ENCODE measurements at places on chromosomes 2 and 18. TPM values are rescaled to one million over a fixed set of nuclear protein-coding genes. Genes with fewer than 3 reads are reported as not detected.

Gene SGPP2
- 0.08 TPM for polyA plus RNA-seq

Gene IMPA2
- 65.3 TPM for polyA plus RNA-seq

Gene CNDP1
- not detected for polyA plus RNA-seq

Gene CFAP53
- 0.55 TPM for polyA plus RNA-seq

Gene CRYBA2
- polyA plus RNA-seq = not detected

DNA sequence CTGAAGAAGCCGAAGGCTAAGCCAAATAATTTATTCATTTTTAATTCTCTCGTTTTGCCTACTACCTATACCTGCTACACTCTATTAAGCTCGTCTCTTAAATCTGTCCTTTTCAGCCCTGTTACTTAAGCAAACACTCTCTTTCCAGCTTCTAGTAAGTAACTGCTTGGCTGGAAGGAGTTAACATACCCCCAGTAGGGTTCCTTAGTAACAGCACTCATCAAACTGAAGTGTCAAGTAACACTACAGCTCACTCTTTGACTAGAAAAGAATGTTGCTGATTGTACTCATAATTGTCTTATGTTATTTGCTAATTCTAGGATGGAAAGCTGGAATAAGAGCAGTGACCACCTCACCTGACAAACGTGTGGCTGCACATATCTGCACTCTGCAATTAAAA lies 120.0 kb upstream of the SCN7A start:
- DNase-seq = no peak

- no peak for DNase-seq
These were observed 390.2 kb upstream of the SETBP1 start for GRCh38 chr18:44290366-44290977.

DNA sequence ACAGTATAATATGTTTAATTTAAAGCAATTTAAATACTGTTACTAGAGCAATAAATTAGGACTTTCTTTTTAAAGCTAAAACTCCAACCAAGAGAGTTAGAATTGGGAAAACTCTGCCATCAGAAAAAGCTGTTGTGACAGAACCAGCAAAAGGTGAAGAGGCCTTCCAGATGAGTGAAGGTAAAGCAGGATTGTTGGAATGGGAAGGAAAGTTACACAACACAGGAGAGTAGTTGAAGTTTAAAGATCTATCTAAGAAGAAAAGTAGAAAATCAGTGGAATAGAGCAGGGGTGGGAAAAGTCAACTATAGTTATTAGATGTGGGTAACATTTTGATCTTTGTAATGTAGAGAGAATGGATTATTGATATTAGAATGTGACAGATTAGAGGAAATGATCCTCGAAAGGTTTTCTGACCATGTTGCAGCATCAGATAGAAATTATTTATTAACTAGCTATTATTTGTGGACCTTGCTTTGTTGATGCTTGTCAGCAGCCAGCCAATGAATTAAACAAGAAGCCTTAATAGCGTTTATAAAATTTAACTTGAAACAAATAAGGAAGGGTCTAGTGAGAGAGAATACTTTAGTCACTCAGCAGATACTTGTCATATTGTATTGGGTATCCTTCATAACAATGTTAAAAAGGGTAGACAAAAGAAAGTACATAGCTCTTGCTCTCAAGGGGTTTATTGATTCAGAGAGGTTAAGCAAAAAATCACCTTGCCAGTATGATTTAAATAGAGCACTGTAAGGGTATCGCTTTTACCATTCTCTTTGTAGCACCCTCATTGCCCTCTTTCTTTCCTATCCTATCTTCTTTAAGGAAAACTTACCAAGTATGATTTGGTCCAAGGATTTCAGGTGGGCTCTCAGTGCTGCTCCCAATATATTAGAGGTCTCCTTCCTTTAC lies 24.6 kb upstream of the DYSF start:
- DNase-seq = no peak

- DNase-seq = no peak
These were observed 224.5 kb downstream of the FAM210A start for GRCh38 chr18:13501891-13502290.

DNA sequence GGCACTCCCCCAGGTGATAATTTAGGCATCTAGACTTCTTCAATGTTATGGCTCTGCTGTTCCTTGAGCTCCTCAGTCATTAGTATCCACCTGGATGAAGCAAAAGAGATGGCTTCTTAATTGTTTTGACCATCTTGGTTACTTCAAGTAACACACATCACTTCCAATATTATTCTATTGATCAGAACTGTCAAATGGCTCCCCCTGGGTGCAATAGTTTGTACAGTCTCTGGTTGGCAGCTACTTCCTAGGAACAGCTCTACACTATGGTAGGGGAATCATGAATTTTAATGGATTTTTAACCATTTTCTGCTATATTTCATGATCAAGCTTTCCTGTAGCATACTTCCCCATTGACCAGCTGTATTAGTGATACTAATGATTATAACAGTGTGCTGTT lies 157.0 kb downstream of the NYAP2 start:
- DNase-seq = no peak

GRCh38 chr2:222842491-222843174 lies 18.2 kb upstream of the ACSL3 start:
- peak; percentile 80 for DNase-seq
